ENCODE measurements at places on chromosomes 4 and X. TPM values are rescaled to one million over a fixed set of nuclear protein-coding genes. Genes with fewer than 3 reads are reported as not detected.

The IL9R gene
- total RNA-seq, result 225 TPM

The SLC49A3 gene
- 0.16 TPM for total RNA-seq

The RTL9 gene
- total RNA-seq, result not detected

The HTRA3 gene
- total RNA-seq, result not detected

The TSPYL2 gene
- 17.0 TPM for total RNA-seq

The TMEM131L gene
- 41.9 TPM for total RNA-seq

The IL2RG gene
- total RNA-seq, result 503 TPM

The UCHL1 gene
- 0.30 TPM for total RNA-seq

The GLA gene
- 36.0 TPM for total RNA-seq

The ERCC6L gene
- 10.8 TPM for total RNA-seq

The ATP6AP2 gene
- 79.1 TPM for total RNA-seq

The CXCL8 gene
- total RNA-seq, result 2.2 TPM

The EGFL6 gene
- 9.2 TPM for total RNA-seq

The CLNK gene
- total RNA-seq, result not detected

The XAGE1A gene
- not detected for total RNA-seq

The FGFRL1 gene
- 15.1 TPM for total RNA-seq

The GAB1 gene
- total RNA-seq, result 0.30 TPM

The RNF128 gene
- not detected for total RNA-seq

The RP2 gene
- 9.5 TPM for total RNA-seq

The CITED1 gene
- total RNA-seq, result 1.4 TPM

The LEF1 gene
- total RNA-seq, result 173 TPM

The SPOCK3 gene
- total RNA-seq, result not detected

The HTR2C gene
- not detected for total RNA-seq

The PRR32 gene
- total RNA-seq, result not detected

The PPARGC1A gene
- total RNA-seq, result not detected

The ADAM29 gene
- total RNA-seq, result not detected
